Stimulated activated CD8-positive, alpha-beta memory T cell treated with anti-CD3 and anti-CD28 coated beads, Interleukin-2, amount 100 ng/mL, for 1 hour (primary cell): ENCODE measurements at places on chromosomes 13 and 19.

DNA sequence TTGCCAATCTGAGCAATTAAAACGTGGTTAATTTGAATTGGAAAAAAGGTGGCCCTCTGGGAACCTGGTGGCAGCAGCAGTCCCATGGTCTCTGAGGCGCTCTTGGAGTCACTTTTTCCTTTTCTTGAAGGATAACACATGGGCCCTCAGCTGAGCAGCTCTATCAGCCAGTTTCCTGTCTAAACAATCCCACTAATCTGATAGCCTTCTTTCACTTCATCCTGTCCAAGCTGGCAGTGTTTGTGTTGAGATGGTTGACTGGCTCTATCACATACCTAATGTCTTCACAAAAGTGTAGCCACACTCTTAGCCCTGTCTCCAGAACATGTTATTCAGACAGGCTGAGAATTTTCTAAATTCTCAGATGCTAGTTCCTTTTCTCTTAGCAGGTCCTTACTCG is 10.7 kb downstream of the MZT1 start:
- no peak for DNase-seq

GRCh38 chr19:15675560-15675959 is 2.7 kb downstream of the CYP4F12 start:
- DNase-seq, result no peak

GRCh38 chr13:48431431-48431830 is 18.5 kb upstream of the LPAR6 start:
- DNase-seq, result no peak

DNA sequence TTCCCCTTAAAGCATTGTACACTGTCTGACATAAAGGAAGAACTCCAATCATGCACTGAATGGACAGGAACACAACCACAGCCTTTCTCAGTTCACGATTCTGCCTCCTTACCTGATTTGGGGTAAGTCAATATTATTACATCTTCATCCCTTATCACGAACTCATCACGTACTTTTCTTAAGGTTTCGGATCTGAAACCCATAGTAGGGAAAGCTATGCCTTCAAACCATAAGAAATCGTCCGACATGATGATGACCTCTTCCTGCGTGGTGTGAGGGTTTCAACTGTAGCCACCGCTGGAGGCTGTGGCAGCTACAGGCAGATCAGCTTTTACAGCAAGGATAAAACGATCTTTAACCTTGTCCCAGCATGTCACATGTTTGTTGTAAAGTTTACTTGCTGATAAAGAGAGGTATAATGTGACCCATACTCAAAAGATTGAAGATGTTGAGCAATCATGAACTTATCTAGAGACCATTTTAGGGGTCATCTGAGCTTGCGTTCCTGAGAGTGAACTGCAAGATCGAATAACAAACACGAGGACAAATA is at the start of gene SULT2A1:
Gene SULT2A1 (minus strand): TSS at position 306 of the 550 bp plus-strand sequence. CDS start 58 bp downstream, at position 248.
- no peak for DNase-seq

GRCh38 chr13:28425793-28426192 is 69.1 kb downstream of the FLT1 start:
- no peak for DNase-seq

GRCh38 chr19:51142119-51142518 is at the start of gene SIGLEC7:
Gene SIGLEC7, plus strand, starts transcription at chr19:51142301. Its CDS starts 69 bp downstream, at chr19:51142370.
- DNase-seq, result no peak

GRCh38 chr19:44905437-44906160 is at the start of gene APOE:
Gene APOE, plus strand, starts transcription at chr19:44905796. Its CDS starts 829 bp downstream, at chr19:44906625.
- no peak for DNase-seq

- no peak for DNase-seq
Measured at GRCh38 chr13:73450583-73450982, 391.8 kb downstream of the KLF5 start.
